ENCODE measurements at places on chromosomes 11 and 22. TPM values are rescaled to one million over a fixed set of nuclear protein-coding genes. Genes with fewer than 3 reads are reported as not detected.

DNA sequence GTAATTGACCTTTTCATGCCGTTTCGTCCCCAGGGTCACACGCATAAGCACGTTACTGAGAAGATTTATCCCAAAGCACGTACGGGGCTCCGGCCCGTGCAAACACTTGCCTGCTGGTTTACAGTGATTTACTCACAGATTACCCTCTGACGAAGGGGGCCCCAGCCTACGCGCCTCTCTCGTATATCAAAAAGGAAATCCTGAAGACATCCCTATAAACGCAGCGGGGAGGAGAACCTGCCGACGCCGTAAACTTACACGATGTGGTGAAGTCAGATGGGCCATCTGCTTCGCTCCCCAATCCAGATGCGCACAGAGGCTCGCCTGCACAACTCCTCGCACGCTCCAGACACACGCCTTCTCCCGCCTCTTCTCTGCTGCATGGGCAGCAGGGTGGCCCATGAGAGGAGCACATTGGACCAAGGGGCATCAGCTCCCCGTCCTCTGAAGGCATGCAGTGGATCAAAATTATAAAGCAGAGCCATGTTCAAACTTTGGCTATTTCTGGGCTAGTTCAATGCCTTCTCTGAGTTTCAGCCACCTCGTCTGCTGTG lies 123.6 kb downstream of the MN1 start:
- DNase-seq, result no peak

GRCh38 chr11:93256623-93257022 lies 58.8 kb upstream of the SLC36A4 start:
- no peak for DNase-seq

GRCh38 chr11:12689029-12689755 lies 15.0 kb downstream of the TEAD1 start:
- DNase-seq, result no peak

The OR10A2 gene
- not detected for total RNA-seq

DNA sequence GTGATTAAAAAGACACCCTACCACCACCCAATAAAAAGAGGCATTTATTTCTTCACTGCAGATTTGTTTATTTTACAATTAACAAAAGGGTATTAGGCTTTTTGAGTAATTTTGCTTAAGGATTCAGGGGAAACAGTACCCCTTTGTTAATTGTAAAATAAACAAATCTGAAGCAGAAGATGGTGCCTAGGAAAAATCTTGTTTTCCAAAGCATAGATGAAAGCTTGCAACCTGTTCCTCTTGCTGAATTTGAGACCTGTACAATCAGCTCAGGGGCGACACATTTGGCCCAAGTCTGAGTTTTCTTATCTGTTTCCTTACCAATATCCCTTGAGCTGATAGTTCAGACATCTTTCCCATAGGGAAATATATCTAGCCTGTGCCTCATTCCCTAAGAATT lies 171.9 kb downstream of the GRIA4 start:
- no peak for DNase-seq

DNA sequence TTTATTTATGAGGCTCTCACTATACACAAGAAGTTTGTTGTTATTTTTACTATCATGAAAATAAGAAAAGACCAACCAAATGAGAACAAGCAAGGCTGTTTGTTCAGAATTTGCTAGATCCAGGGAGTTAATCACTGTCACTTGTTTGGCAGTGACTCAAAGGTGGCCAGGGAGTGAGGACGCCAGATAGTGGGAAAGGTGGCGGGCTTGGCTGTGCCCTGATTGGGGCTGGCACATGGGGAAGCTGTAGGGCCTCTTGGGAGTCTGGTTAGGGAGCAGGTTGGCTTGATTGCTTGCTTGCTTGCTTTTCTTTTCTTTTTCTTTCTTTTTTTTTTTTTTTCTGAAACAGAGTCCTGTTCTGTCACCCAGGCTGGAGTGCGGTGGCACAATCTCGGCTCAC lies 53.1 kb upstream of the SLC22A12 start:
- DNase-seq, result no peak

DNA sequence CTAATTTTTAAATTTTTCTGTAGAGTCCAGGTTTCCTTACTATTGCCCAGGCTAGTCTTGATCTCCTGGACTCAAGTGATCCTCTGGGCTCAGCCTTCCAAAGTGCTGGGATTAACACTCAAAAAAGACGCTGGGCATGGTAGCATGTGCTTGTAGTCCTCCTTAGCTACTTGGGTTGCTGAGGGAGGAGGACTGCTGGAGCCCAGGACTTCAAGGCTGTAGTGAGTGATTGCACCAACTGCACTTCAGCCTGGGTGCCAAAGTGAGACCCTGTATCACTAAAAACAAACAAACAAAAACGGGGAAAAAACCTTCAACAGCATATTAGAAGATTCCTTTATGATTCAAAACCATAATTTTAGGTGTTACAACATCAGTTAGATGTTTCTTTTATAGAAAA lies 44.6 kb downstream of the RSF1 start:
- no peak for DNase-seq

DNA sequence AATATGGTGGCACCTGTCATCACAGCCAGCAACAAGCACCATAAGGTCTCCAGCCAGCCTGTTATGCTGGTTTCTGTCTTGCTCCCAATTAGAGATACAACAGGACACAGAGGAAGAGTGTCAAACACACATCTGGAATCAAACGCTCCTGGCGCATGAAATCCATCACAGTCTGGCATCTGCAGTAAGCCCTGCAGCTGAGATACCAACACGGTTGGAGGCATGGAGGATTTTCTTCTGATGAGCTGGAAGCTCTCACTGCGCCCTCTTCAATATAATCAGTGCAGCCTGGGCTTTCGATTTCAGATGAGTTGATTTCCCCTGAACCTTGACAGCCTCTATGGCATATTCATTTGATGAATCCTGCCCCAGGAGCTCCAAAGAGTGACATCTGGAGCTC lies 27.8 kb upstream of the CARS1 start:
- no peak for DNase-seq

GRCh38 chr11:24408202-24408601 lies 88.7 kb upstream of the LUZP2 start:
- no peak for DNase-seq

DNA sequence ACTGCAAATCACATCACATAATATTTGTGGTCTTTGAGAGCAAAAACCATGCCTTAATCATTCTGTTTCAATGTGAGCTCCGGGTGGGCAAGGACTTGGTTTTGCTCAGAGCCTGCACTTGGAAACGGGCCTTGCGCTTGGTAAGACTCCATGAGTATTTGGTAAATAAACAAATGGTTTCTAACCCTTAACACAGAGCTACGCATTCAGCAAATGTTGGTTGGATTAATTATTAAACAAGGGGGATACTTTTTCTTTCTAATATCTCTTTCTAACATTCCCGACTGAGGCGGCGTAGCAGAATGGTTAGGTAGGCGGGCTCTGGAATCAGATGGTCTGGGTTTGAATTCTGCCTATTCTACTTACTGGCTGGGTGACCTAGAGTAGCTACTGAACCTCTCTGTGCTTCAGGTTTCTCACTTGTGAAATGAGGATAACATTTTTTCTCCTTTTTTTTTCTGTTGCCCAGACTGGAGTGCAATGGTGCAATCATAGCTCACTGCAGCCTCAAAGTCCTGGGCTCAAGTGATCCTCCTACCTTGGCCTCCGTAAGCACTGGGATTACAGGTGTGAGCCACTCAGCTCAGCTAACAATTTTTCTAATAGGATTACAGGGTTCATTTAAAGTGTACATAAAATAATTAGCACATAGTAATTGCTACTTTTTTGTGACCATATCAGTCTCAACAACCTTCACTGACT lies 3.4 kb upstream of the FAM83F start:
- no peak for DNase-seq

The MMP10 gene
- 1.2 TPM for total RNA-seq

DNA sequence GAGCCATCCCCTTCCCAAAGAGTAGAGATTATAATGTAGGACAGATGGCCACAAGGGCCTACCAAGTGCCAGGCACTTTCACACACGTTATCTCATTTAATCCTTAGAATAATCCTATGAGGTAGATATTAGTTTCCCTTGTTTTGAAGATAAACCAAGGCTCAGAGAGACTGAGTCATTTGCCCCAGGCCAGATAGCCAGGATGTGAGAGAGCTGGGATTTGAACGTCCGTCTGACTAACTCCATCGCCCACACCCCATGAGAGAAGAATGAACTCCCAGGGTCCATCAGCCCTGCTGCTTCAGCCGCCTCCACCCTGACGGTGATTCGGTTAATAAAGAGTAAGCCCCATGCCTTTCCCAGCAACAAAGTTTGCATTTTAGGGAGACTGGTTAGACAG lies 10.7 kb downstream of the PRG3 start:
- DNase-seq, result no peak

DNA sequence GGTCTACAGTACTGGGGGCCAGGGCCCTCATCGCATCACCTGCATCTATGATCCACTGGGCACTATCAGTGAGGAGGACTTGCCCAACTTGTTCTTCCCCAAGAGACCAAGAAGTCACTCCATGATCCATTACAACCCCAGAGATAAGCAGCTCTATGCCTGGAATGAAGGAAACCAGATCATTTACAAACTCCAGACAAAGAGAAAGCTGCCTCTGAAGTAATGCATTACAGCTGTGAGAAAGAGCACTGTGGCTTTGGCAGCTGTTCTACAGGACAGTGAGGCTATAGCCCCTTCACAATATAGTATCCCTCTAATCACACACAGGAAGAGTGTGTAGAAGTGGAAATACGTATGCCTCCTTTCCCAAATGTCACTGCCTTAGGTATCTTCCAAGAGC lies 3.8 kb upstream of the PPFIBP2 start:
- DNase-seq, result no peak

DNA sequence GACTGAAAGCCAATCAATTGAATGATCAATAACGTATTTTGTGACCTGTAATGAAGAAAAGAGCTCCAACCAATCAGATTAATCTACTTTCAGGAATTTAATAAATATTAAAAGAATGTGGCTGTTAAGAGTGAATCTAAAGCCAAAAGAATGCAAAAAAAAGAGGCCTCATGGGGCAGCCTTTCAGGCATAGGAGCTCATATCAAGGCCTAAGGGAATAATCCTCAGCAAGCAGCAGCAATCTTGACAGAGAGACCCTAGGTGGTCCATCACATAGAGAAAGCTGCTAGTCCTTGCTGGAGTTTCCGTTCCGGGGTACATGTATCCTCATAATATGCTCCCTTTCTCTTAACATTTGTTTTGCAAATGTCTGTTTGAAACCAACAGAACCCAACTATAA lies 313.1 kb upstream of the PITPNB start:
- DNase-seq, result no peak

The MPZL3 gene
- 20.6 TPM for total RNA-seq

The LMNTD2 gene
- total RNA-seq, result 7.3 TPM

The FAM111A gene
- 36.8 TPM for total RNA-seq

DNA sequence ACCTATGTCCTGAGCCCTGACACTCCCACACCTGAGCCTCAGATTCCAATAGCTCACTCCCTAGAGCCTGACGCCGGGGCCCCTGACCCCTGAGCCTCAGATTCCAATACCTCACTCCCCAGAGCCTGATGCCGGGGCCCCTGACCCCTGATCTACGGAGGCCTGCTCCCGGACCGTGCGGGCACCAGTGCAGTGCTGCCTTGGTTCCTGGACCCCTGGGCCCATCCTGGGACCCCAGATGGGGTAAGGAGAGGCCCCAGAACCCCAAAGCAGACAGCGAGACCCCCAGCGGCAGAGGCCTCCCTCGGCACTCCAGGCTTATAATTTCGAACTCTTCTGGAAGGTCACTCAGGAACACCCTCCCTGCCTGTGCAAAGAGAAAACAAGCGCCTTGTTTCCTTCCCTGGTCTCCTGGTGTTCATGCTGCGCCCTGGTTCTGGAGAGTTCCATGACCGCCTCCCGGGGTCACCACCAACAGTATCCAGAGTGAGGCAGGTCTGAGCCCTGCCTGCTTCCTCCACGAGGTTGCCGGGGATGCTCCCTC lies 7.5 kb downstream of the SUSD2 start:
- DNase-seq, result no peak

GRCh38 chr11:127843483-127844396 lies 743.6 kb downstream of the ETS1 start:
- DNase-seq, result peak; percentile 88

DNA sequence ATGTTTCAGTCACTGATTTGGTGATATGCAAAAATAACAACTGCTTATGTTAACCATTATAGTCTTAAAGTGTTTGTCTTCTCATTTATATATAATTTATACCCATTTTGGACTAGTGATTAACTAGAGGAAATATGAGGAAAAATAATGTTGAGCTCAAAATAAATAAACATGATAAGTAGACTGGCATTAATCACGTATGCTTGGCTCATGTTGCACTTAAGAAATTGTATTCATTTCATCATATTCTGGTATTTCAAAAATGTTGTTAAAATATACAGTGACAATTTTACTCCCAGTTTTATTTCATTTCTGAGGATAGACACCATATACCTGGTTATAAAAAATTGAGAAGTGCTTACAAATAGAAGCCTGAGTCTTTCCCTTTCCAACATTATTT lies 3.8 kb upstream of the OR10D3 start:
- no peak for DNase-seq

The KRTAP5-10 gene
- not detected for total RNA-seq

The HTR3A gene
- not detected for total RNA-seq

The MRGPRE gene
- total RNA-seq, result not detected

The B4GALNT4 gene
- total RNA-seq, result 38.8 TPM

- DNase-seq, result no peak
Observed at GRCh38 chr11:114499756-114500155, 59.9 kb downstream of the NXPE1 start.

DNA sequence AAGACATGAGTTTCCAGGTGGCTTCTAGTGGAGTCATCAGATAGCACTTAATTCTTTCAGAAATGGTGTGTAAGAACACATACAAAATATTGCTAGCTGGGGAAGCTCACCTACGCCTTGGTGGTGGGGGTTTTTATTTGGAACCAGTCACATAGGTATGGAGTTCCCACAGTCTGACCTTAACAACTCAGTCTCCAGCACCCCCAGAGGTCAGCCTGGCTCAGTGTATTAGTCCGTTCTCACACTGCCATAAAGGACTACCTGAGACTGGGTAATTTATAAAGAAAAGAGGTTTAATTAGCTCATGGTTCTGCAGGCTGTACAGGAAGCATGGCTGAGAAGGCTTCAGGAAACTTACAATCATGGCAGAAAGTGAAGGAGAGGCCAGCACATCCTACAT lies 317.5 kb upstream of the ZC3H12C start:
- no peak for DNase-seq

The ZPR1 gene
- total RNA-seq, result 38.3 TPM

DNA sequence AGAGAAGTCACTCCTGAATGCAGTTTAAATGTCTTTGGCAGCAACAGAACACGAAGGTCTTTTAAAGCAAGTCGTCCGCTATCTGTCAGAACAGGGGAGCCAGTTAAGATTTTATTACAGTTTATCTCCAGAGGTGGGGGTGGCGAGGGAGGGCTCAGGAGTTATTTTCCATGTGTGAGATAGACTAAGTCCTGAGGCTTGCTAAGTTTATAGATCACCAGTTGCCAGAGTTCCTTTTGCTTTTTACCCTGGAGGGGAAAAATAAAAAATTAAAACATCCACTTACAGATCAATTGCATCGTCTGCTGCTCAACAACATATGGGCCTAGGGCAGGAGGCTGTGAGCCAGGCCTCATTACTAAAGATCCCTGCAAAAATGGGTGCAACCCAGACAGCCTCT lies 90.7 kb downstream of the SNX19 start:
- DNase-seq, result no peak

DNA sequence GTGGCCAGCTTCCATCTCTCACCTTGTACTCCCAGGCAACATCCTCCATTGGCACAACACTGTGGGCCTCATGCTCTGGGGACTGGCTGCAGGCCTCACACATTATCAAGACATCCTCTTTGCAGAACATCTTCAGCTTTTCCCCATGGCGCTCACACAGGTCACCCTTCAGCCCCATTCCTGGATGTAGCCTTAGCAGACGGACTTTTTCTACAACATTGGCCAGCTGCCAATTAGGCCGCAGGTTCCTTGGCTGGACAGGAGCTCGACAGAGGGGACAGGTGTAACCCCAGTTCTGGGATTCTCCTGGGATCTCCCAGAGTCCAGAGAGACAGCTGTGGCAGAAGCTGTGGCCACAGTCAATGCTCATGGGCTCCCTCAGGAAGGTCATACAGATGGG lies 3.0 kb downstream of the TRIM68 start:
- no peak for DNase-seq

All from hepatocyte (in vitro differentiated cells).